RPMI7951 (cell line): ENCODE measurements at places on chromosomes 1 and 21. TPM values are rescaled to one million over a fixed set of nuclear protein-coding genes. Genes with fewer than 3 reads are reported as not detected.

GRCh38 chr1:46522969-46523320 is 28.5 kb downstream of the KNCN start:
- DNase-seq, result no peak

GRCh38 chr1:180213401-180214170 is 16.5 kb upstream of the LHX4 start:
- DNase-seq, result no peak

- DNase-seq, result peak; percentile 98
Observed at GRCh38 chr1:172322219-172323061, 98.0 kb upstream of the C1orf105 start.

- DNase-seq, result no peak
Observed at GRCh38 chr1:156475568-156476500, 24.7 kb downstream of the MEF2D start.

GRCh38 chr1:52928015-52928404 is 934 bp downstream of the SCP2 start:
- DNase-seq, result no peak

- DNase-seq, result no peak
Observed at GRCh38 chr1:55304229-55304740, 89.1 kb upstream of the USP24 start.

GRCh38 chr1:116172666-116173065 is 61.5 kb downstream of the MAB21L3 start:
- no peak for DNase-seq

- no peak for DNase-seq
Observed at GRCh38 chr21:38944903-38945302, 139.2 kb downstream of the ETS2 start.

DNA sequence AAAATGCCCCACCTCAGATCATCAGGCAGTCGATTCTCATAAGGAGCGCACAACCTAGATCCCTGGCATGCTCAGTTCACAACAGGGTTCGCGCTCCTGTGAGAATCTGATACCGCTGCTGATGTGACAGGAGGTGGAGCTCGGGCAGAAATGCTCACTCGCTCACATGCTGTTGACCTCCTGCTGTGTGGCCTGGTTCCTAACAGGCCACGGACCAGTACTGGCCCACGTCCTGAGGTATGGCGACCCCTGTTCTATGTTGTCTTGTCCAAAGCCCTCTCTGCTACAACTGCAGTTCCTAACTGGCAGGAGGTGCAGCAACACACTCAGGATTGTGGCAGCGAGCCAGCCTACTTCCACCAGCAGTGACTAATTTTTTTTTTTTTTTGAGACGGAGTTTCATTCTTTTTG is 70.6 kb downstream of the CLSTN1 start:
- peak; percentile 65 for DNase-seq

DNA sequence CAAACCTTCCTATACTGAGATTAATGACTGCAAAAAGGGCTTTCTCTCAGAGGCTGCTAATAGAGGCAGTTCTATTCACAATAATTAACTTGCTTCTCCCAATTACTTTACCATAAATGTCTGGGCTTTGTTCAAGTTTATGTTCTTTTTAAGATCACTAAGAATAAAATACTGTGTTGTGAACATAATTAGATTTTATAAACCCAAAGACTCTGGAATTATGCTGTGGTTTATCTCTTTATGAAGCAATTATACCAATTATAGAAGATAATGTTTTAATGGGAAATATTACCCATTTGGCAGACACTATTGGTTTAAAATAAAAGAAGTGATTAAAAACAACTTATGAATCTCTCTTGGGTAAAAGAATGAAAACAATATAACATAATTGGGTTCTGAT is 43.5 kb upstream of the IL12RB2 start:
- no peak for DNase-seq

DNA sequence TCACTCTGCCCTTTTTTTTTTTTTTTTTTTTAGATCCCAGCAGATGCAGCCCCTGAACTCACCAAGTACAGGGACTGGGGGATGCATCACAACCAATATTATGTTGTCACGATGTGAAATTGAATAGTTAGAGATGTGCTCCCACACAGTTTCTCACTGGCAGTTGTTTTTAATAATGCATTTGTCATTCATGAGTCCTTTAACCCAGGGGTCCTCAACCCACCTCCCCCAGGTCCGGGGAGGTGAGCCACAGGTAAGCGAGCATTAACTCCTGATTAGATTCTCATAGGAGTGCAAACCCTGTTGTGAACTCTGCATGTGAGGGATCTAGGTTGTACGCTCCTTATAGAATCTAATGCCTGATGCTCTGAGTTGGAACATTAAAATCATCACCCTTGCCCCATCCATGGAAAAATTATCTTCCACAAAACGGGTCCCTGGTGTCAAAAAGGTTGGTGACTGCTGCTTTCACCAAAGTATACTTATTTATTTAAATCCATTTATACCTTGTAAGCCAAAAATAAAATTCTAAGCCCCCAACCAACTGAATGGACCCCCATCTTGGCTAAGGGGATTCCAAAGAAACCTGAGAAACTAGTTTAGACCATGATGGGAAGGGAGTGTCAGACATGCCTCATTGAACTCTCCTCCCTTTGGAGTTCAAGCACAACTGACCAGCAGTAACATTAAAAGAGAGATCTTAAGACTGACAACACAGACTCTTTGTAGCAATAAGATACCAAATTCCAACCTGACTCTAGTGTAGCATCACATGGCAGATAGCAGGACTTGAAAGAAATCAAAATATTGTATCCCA is 119.3 kb upstream of the ATP1A1 start:
- DNase-seq, result no peak

GRCh38 chr1:181971424-181971823 is 90.1 kb downstream of the ZNF648 start:
- no peak for DNase-seq

DNA sequence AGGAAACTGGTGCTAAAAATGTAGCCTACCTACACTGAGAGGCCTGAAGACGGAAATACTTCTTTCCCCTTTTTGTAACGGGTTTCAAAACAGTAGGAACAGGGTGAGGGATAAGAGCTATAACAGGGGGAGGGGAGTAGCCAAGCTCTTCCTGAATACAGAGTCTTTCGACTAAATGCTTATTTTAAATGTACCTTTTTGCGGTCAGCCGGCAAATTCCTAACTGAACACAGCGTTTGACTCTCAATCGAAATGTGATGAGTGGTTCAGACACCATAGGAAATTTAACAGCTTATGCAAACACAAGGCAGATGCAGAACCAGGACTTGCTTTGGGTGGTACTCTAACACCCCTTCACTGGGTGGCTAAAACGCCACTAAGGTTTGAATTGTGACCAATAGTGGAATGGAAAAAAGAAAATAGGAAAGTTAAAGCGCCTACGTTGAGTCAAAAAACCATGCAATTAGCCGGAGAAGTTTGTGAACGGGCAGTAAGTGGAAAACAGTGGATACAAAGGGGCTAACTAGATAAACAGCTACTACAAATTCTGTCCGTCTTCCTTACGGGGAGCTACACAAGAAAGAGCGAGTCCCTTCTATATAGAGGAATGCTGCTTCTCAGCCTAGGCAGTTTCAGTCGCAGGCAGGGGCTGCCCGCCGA is 1.7 kb downstream of the EGLN1 start:
- DNase-seq, result no peak

DNA sequence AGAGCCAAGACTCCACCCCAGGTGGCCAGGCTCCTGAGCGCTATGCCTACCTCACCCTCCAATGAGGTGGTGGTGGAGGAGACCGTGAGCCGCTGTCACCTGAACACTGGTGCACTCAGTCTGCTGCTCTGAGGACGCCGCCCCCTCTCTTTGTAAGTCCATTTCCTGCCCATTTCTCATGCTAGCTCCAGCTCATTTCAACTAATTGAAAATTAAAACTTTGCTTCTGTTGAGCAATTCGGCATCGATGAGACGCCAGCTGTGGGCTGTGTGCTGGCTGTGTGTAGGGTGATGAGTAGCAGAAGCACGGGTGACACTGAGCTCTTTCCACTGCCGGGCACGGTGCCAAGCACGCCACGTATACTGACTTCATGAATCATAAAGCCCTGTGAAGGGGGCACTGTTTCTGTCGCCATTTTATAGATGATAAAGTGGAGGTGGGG is 11.2 kb downstream of the TNFRSF1B start:
- DNase-seq, result peak; percentile 81

- DNase-seq, result no peak
Observed at GRCh38 chr1:204927673-204928641, 57.3 kb downstream of the NFASC start.

DNA sequence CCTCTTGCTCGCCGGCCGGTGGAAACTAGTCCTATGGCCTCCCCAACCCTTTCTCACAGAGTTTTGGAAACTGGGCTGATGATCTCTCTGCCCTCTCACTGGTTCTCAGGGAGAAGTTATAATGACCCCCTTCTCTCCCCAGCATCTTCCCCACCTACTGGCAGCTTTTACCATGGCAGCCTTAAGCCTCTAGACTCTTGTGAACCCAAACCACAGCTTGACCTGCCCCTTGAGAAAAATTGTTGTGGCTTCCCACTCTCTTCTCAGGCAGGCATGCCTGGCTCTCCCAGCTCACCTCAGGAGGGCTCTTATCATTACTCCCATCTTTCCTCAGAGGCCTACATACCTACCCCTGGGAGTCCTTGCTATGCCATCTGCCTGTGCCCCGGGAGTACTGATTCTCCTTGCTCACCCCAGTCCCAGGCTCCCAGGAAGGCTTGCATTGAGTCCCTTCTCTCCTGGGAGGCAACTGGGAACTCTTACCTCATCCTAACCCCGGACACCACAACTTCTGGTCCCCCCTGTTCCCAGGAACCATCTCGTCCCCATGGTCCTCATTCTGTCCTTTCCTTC is 1.6 kb downstream of the NSUN4 start:
- peak; percentile 41 for DNase-seq

- no peak for DNase-seq
Observed at GRCh38 chr21:40425981-40426380, 421.0 kb downstream of the DSCAM start.

GRCh38 chr1:175131095-175131494 is 61.5 kb downstream of the KIAA0040 start:
- DNase-seq, result no peak

DNA sequence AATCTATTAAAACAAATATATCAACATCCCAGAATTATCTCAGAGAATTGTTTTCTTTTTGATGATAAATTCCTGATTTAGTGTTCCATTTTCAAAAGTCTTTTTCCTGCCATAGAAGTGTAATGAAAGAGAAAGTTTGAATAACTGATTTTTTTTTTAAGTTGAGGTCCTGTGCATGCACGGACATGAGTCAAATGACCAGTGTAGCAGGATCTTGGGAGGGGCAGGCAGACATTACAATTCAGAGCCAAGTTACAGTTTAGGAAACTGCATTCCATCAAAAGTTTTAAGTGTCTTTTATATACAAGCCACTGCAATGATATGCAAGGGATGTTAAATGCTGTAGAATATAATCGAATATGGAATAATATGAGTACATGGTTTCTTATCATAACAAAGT is 227.5 kb downstream of the HMCN1 start:
- peak; percentile 46 for DNase-seq

GRCh38 chr21:27058673-27059605 is 92.1 kb upstream of the ADAMTS5 start:
- no peak for DNase-seq

DNA sequence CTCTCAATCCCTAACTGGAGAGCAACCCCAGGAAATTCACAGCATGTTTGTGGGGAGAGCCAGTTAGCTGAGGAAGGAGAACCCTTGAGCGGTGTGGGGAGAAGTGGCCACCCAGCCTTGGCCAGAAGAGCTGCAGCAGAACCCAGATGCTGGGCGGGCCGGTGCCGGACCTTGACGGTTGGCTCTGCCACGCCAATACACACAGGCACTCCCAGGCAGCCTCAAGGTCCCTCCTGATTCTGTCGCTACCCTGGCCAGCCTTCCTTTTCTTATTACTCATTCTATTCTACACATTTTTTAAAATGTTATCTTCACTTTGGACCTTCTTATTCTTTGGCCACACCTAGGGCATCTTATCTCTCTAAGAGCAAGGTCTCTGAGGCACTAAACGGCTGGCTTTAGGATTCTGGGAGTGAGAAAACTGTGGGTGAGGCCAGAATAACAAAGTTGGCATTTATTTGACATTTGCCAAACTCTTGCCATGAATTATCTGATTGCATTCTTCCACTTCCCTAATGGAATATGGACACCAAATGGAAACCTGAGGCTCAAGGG is 50.4 kb upstream of the GPR37L1 start:
- DNase-seq, result no peak

- DNase-seq, result peak; percentile 46
Observed at GRCh38 chr1:64187646-64188045, 15.8 kb upstream of the UBE2U start.

- DNase-seq, result no peak
Observed at GRCh38 chr1:23742670-23743286, 493 bp upstream of the ELOA start.

DNA sequence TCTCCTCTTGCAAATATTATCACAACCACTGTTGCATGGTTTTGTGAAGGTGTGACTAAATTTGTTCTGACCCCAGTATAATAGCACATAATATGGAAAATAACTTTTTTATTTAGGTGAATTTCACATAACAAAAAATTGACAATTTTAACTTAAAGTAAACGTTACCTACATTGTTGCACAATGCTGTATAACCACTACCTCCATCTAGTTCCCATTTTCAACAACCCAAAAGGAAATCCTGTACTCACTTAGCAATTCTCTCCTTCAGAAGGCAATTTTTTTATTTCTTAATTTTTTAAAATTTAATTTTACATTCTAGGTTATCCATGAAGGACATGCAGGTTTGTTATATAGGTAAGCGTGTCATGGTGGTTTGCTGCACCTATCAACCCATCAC is 95.2 kb downstream of the KCNJ6 start:
- no peak for DNase-seq

SDHC gene
- 16.1 and 19.5 TPM in 2 replicates for total RNA-seq

SEC16B gene
- total RNA-seq, result 0.48 and 1.2 TPM in 2 replicates

B3GALT6 gene
- total RNA-seq, result 13.9 and 18.2 TPM in 2 replicates

MPL gene
- not detected in 2 replicates for total RNA-seq

PCP4L1 gene
- not detected in 2 replicates for total RNA-seq

SNX7 gene
- total RNA-seq, result 106 and 114 TPM in 2 replicates

SPATA1 gene
- 2.6 TPM in 1 of 2 replicates, not detected in the other for total RNA-seq

FNDC10 gene
- total RNA-seq, result 3.4 and 3.6 TPM in 2 replicates

BCAR3 gene
- total RNA-seq, result 50.1 and 60.0 TPM in 2 replicates
